ENCODE measurements at places on chromosomes 7 and 10.

- no peak for DNase-seq
Measured at GRCh38 chr10:86363184-86363832, 3.3 kb downstream of the GRID1 start.

DNA sequence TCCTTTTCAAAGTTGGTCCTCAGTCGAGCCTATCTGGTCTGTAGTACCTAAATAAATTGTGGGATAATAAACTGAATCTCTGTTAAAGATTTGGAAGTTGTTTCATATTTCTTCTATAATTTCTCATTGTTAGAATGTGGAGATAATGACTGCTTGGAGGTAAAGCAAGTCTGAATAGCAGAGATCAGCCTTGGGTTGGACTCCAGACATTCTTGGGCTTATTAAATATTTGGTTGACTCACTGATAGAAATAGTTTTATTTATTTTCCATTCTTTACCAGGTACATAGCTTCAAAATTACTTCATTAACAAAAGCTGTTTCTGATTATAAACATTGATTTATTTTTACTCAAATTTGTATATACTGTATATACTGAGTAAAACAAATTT lies 34.3 kb downstream of the TPST1 start:
- DNase-seq: no peak

- no peak for DNase-seq
Measured at GRCh38 chr7:157574914-157575586, 238.2 kb downstream of the DNAJB6 start.

DNA sequence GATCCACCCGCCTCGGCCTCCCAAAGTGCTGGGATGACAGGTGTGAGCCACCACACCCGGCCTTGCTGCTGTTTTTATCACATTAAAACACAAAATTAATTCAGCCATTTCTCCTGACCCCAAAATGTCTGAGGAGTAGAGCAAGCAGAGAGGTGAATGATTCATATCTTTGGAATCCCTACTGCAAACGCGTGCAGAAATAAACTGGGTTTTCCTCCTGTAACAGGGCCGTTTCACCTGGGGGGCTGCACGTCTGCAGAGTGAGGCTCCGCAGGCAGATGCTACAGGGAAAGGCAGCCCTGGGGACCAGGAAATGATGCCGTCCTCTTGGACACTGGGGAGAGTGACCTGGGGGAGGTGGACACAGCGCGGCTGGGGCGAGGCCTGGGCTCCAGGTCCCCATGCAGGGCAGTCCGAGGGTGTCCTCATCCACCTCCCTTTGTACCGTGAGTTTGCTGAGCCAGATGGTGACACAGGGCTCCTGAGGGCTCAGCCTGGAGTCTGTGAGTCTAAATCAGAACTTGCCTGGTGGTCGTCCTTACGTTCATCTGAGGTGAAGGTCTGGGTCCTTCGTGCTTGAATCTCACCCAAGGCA lies 41.9 kb downstream of the PDGFA start:
- DNase-seq: no peak

DNA sequence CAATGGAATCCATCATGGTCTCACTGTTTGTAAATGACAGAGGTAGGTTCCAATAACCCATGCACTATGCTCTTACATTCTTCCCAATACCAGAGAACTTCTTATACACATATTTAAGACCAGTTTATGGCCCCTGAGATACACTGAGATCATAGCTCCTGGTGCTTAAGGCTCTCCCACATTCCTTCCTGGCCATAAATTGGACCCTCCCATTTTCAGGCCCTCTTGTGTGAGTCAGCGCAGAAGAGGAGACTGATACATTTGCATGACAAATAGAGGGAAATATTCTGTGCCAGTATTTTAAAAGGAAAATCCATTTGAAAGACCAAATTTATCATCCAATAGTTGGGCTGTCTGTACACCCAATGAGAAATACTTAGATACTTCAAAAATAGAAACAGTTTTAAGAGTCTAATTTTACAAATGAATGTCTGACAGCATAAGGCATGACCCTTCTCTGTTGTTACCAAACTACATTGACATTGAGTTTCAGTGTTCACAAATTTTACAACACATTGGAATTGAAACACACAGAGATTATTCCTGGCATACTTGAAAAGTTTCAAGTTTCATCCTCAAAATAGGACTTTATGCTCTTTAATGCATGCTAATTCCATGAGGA lies 35.3 kb downstream of the SLC16A9 start:
- DNase-seq: no peak

GRCh38 chr7:43876976-43877745 lies 7.8 kb upstream of the MRPS24 start:
- no peak for DNase-seq

DNA sequence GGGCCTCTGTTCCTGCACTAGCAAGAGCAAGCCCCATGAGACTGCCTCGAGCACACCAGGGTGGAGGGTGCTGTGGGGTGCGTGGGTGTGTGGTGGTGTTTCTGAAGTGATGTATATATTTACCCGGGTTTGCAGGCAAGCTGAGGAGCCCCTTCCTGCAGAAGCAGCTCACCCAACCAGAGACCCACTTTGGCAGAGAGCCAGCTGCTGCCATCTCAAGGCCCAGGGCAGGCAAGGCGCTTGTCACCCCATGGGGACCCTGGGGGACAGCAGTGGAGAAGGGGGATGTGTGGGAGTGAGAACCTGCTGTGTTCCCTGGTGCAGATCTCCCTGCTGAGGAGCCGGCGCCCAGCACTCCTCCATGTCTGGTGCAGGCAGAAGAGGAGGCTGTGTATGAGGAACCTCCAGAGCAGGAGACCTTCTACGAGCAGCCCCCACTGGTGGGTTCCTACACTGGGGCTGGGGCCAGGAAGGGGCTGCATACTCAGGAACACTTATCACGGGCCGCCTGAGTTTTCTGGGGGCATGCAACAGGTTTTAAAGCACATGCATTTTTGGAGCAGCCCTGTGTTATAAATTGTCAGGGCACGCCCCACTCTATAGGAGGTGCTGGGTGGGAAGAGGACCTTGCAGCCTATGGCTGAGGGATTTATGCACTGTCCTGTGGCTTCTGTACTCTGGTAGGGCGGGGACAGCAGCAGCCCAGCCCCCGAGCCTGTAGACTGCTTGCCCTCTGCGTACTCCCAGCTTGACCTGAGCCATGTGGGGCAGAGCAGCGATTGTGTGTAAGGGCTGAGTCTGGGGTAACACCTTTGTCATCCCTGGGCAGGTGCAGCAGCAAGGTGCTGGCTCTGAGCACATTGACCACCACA lies 5.9 kb downstream of the PGAM2 start:
- DNase-seq: no peak

DNA sequence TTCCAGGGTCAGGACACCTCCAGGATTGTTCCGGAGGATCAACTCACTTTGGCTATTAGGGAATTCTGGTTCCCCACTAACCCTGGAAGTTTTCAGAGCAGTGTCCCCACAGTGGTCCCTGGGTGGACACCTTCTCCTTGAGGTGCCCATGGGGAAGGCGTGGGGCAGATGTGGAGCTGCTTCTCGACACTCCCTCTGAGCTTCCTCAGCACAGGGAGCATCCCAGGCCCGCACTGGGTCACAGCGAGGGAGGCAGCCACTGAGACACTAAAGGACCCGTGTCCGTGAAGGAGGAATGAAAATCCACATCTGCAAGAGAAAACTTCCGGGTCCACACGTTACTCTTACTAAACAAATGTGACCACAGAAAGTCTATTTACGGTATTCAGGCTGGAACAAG lies 48.2 kb upstream of the MNX1 start:
- DNase-seq: no peak

- DNase-seq: no peak
Measured at GRCh38 chr7:46864716-46865115, 717.2 kb downstream of the TNS3 start.

DNA sequence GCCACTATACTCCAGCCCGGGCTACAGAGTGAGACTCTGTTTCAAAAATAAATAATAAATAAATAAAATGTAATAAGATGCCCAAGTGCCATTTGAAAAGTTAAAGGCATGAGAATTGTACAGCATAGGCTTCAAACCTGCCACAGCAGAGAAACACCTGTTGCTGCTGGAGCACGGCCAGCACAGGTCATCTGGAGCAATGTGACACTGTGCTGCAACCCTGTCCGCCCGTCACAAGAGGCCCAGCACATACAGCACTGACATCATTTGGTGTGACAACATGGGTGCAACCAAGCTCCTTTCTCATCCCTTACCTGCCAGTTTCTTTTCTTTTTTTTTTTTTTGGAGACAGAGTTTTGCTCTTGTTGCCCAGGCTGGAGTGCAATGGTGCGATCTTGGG lies 1.3 kb downstream of the RFC2 start:
- no peak for DNase-seq

DNA sequence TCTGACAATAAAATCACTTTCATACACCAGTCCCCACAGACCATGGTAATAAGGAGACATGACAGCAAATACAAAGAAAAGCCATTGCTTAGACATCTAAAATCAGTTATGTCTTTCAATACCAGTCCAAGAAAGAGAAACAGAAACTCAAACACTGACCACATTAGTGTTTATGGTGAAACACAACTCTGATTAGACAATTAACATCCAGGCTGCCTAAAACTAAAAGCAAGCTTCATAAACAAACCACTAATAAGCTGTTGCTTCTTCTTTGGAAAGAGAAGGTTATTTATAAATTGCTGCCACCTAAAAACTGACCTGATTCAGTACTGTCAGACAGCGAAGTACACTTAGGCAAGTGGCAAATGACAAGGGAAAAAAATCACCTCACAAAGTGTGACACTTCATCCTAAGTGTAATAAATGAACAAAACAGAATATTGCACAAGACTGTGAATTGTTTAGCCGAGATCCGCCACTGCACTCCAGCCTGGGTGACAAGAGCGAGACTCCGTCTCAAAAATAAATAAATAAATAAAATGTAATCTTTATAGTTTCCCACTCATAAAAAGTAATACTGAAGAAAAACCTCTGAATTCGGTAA lies 277.4 kb downstream of the PARD3 start:
- no peak for DNase-seq

DNA sequence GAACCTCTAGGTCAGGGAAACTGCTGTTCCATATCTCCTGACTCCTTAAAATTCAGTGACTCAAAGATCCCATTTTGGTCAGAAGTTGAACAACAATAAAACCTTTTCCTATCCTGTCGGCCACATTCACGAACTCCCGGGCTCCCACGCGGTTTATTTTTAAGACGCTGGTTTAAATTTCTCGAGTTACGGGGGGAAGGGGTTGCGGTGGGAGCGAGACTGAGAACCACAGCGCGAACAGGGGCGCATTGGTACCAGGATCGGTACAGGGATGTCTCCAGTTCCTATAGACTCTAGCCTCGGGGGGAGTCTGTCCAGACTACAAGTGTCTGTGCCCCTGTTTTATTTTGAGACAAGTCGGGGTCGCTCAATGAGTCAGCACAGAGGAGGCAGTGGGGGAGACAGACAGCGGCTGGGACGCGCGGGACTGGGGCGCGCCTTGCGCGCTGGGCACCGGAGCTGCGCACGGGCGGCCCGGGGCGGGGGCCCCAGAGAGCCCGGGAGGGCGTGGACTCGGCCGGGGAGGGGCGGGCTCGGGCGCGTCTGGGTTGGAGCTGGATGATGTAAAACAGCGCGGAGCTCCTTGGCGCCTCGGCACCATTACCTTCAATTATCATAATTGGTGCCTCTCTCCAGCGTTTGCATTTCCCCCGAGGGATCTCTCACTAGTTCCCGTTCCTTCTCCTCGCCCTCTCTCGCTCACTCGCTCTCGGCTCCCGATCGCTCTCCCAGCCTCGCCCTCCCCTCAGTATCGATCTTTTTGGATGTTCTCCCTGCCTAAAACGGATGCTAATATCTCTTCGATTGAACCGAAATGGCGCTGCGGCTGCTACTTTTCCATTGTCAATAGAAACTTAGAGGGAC lies 8.7 kb upstream of the BAMBI start:
- DNase-seq: no peak

DNA sequence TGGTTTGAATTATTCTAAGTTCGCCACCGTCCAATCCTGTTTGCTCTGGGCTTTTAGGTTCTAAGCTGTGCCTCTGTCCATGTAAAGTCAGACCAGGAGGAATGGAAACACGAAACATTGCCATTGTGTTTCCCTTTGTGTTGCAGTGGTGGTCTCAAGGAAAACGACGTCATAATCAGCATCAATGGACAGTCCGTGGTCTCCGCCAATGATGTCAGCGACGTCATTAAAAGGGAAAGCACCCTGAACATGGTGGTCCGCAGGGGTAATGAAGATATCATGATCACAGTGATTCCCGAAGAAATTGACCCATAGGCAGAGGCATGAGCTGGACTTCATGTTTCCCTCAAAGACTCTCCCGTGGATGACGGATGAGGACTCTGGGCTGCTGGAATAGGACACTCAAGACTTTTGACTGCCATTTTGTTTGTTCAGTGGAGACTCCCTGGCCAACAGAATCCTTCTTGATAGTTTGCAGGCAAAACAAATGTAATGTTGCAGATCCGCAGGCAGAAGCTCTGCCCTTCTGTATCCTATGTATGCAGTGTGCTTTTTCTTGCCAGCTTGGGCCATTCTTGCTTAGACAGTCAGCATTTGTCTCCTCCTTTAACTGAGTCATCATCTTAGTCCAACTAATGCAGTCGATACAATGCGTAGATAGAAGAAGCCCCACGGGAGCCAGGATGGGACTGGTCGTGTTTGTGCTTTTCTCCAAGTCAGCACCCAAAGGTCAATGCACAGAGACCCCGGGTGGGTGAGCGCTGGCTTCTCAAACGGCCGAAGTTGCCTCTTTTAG lies 46.3 kb upstream of the DMBT1 start:
- no peak for DNase-seq

- DNase-seq: no peak
Measured at GRCh38 chr10:22308390-22308789, 7.8 kb upstream of the COMMD3 start.

DNA sequence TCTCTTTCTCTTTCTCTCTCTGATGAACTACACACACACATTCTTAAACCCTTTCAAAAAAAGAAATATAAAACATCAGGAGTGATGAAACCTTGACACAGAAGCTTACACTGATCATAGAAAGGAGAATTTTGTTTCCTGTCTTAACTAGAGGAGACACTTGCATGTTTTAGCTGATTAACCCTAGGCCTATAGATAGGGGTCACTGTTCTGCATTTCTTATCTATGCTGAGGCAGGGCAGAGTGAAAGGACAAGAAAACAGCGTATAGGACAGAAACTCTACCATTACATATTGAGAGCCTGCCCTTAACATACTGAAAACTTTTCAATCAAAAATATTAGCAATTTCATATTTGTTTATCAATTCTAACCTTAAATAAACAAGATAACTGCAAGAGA lies 680.6 kb upstream of the MBL2 start:
- no peak for DNase-seq

DNA sequence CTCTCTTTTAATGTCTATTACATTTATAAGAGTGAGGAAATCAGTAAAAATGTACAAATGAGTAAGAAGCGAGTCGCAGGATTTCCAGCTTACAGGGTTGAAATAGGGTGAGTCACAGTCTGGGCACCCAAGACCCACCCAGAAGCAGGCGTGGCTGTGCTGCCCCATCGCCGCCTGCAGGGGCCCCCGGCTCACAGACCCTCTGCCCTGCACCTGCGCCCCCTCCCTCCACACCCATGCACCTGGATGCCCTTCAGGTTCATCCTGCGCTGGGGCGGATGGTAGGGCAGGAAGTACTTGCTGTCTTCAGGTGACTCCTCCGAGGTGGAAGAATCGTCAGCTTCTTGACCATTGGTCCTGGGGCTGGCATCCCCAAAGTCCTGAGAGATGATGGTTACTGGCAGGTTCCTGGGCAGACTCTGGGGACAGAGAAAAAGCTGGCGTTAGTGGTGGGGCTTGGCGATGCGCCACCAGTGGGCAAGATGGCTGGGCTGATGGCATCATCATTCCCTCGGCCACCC lies 90.2 kb upstream of the GNA12 start:
- DNase-seq: no peak

Measured in stimulated activated CD4-positive, alpha-beta T cell treated with anti-CD3 and anti-CD28 coated beads, Interleukin-1b, Interleukin-23, amount 100 ng/mL, for 1 hour (primary cell).